Posterior vena cava (tissue), 2 donors: ENCODE measurements at places on chromosomes 3 and 15. TPM values are rescaled to one million over a fixed set of nuclear protein-coding genes. Genes with fewer than 3 reads are reported as not detected.

DNA sequence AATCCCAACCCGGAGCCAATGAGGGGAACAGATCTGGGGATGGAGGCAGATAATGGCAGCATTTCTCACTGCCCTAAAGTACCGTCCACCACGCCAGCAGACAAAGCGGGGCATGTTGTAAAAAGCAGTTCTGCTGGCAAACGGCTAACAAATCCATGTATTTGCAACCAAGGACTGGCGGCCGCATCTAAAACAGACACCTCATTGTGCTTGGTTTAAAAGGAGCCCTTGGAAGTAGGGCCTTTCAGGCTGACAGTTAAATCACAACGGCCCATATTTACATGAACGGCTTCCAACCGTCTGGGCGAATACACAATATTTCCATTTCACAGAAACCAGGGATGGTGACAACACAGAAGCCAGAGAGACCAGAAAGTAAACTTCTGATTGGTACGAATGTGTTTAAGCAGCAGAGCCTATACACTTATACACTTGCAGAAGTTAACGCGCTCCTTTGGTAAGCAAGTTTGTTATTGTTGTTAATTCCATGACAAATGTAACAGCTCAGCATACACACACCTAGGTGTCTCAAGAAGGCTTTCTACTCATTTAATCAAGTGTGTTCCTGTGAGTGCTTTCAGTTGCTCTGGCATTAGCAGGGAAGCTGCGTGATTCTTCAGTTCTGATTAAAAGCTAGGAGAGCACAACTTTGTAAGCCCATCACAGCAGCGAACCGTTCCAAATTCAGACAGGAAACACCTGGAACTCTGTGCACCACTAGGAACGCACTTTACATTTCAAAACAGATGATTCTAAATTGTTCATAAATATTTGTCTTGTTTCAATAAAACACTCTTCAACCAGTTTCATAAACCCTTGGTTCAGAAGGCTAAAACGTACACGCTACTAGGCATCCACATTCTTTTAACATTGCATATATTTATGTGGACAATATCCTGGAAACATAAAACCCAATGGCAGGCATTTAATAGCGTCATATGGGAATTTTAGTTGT, 112.9 kb downstream of the PDZRN3 start:
- no peak for DNase-seq

DNA sequence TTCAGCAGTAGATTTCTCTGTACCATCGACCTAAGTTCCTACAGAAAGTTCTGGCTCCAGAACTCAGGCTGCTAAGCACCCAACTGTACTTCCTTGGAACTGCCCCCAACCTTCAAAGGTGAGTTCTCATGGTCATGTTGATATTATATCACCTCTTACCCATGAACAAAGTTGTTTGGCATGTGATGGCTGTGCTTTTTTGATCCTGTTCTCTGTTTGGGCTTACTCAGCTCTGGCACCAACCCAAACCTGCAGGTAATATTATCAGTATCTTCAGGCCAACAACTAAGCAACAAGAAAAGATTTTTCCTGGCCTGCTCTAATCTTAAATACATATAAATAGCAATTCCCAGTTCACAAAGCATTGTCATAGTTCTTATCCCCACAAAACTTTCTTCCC, 318.7 kb upstream of the LMCD1 start:
- DNase-seq: no peak

The ZSCAN2 gene
- total RNA-seq: 3.0 TPM

DNA sequence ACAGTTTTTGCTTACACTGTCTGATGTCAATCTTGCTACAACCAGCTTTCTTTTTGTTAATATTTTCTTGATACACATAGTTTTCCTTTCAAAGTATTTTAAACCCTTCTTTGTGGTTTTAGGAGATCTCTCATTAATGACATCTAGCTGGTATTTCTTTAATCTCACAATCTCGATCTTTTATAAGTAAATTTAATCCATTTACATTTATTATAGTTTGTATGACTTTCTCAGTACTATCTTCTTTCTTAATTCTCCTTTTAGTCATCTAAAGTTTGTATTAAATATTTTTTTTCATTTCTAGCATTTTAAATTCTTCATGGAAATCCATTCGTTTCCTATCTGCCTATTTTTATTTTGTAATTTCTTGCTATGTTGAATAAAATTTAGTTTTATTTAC, 55.4 kb downstream of the MRPL3 start:
- DNase-seq: no peak

DNA sequence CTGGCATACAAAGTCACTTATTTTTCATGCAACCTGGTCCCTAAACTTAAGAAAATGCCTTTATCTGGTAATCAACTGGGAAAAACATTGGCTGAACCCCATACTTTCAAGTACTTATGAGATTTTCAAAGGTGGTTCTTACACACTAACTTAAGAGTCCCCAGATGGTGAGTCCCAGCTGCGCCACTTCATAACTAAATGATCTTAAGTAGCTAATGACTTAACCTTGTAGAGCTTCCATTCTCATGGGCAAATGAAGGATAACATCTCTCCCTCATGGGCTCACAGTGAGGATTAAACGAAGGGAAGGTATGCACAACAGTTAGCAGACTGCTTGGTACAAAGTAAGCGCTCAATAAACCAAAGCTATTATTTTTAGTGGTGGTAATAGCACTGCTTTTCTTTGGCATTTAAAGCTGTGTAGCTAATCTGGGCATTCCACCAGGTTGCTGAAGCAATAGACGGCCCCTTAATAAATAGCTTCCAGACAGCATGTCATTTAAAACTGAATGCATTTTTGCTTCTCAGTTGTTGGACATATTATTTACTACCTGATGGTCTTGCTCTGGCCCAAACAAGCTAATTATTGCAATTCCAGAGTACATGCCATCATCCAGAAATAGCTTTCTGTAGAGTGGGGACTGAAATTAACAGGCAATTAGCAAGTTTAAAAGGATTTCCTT, 55.4 kb downstream of the LIPC start:
- no peak for DNase-seq

The KBTBD13 gene
- 0.37 TPM for total RNA-seq

GRCh38 chr3:109351231-109351630, 13.9 kb upstream of the DPPA4 start:
- DNase-seq: no peak

The ISL2 gene
- total RNA-seq: not detected

GRCh38 chr15:23038726-23039142, 635 bp downstream of the TUBGCP5 start:
- DNase-seq: no peak

DNA sequence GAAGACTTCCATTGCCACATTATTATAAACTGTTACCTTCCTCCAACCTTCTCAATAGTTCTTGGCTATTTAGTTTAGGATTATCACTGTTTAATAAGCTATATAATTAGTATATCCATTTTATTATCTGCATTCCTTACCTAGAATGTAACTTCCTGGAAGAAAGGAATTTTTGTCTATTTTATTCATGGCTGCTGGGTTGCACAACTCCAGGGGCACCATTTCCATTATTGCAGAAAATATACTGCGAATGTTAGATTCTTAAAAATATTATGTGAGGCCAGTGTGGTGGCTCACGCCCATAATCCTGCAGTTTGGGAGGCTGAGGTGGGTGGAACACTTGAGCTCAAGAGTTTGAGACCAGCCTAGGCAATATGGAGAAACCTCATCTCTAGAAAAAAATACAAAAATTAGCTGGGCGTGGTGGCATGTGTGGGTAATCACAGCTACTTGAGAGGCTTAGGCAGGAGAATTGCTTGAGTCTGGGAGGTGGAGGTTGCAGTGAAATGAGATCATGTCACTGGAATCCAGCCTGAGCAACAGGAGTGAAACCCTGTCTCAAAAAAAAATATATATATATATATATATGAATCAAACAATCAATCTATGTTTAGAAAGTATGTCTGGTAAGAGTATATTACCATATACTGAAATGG, 19.9 kb downstream of the CLDN1 start:
- DNase-seq: no peak
